Stimulated activated CD8-positive, alpha-beta memory T cell treated with anti-CD3 and anti-CD28 coated beads, Interleukin-4, amount 100 ng/mL, for 4 hours (primary cell): ENCODE measurements at places on chromosomes 11 and 22.

- DNase-seq = no peak
Measured at GRCh38 chr11:133497477-133498140, 34.7 kb downstream of the OPCML start.

DNA sequence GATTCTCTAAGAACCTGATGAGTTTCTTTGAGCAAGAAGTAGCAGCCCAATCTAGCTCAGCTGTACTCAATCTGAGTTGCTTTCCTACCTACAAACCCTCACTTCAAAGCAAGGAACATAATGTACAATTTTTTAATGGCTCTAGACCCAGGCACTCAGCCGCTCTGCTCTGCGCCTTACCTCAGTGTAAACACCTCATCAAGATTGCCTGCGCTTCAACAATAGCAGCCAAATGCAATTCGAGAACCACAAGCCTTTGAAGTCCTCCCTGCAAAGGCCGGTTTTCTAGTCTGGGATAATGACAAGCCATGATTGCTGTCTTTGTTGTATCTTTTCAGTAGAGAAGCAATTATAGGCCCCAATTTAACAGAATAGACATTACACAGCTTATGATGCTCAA lies 38.0 kb downstream of the JHY start:
- DNase-seq = no peak

DNA sequence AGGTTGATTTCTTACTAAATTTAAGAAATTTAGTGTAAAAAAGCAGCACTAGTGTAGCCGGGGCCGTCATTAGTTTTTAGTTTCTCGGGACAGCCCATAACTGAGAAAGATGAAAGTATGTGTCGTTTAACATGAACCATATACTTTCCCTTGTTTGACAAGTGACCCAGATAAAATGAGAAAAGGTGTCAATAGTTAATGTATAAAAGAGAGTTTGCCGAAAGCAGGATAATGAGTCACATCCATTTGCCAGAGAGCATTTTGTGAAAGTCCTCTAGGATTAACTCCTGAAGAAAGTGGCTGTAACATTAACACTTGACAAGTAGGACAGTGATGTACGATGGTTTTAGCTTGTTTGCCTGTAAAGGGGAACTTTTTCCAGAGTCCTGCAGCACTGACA lies 13.5 kb downstream of the OR52K1 start:
- no peak for DNase-seq

- no peak for DNase-seq
Measured at GRCh38 chr11:101974255-101974654, 57.9 kb upstream of the ANGPTL5 start.

GRCh38 chr11:65375012-65375411 lies 7.4 kb downstream of the SLC25A45 start:
- no peak for DNase-seq

DNA sequence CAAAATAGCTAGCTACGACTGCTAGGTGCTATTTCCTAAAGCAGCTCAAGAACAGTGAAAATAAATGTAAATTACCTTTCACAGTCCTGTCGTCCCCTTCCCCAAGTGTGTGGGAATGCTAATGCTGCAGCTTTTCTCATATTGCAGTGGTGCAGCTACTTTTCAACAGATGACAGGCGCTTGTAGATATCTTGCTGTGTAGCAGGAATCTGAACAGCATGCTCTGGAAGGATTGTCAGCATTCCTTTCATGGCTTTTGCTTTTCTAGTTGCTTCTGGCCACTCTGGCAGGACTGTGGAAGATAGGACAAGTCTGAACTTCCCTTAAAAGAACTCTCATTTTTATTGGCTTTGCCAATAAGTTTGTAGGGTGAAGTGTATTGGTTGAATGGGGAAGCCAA lies 18.8 kb downstream of the FAR1 start:
- no peak for DNase-seq

DNA sequence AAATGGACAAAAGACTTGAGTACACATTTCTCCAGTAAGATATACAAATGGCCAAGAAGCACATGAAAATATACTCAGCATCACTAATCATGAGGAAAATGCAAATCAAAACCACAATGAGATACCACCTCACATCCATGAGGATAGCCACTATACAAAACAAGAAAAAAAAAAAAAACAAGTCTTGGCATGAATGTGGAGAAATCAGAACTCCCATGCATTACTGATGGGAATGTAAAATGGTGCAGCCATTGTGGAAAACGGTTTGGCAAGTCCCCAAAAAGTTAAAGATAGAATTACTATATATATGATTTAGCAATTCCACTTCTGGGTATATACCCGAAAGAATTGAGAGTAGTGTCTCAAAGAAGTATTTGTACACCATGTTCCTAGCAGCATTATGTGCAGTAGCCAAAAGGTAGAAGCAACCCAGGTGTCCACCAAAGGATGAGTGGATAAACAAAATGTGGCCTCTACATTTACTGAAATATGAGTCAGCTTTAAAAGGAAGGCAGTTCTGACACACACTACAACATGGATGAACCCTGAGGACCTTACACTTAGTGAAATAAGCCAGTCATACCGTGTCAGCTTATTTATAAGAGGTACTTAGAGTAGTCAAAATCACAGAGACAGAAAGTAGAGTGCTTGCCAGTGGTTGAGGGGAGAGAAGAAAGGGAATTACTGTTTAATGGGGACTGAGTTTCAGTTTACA lies 146.3 kb downstream of the WNT7B start:
- DNase-seq = no peak

DNA sequence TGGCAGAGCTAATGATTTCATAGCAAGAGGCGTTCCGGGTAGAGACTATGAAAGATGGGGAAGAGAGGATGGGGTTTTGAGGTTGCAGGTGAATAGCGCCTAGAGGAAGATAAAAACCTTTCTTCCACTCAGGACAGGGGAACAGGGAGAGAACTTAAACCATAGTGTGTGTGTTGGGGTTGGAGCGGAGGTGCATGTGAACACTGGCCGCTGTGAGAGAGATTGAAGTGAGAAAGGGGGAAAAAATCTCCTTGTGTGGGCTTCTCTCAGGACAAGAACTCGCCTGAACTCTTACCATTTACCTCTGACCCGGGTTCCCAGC lies 3.4 kb downstream of the BSX start:
- no peak for DNase-seq

GRCh38 chr11:3057069-3057963 lies at the start of gene CARS1:
Gene CARS1 (minus strand): TSS chr11:3057423. CDS start chr11:3057367, 56 bp downstream.
- peak; percentile 85 for DNase-seq

DNA sequence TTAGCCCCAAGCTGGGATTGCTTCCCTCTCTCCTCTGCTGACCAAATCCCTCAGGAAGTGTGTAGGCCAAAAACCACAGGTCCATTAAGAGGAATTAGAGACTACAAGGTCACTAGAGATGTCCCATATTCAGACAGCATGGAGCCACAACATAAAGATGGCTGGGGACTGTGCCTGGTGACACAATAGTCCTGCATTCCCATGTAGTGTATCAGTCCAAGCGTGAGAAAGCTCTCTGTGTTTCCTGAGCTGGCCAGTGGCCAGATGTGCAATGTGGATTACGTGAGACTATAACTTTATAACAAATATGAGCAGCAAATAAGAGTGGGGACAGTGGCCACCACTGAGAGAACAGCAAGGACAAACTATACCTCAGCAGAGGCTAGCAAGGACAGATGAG lies 7.6 kb upstream of the MS4A10 start:
- DNase-seq = no peak

- no peak for DNase-seq
Measured at GRCh38 chr11:122578171-122578825, 77.2 kb upstream of the UBASH3B start.

DNA sequence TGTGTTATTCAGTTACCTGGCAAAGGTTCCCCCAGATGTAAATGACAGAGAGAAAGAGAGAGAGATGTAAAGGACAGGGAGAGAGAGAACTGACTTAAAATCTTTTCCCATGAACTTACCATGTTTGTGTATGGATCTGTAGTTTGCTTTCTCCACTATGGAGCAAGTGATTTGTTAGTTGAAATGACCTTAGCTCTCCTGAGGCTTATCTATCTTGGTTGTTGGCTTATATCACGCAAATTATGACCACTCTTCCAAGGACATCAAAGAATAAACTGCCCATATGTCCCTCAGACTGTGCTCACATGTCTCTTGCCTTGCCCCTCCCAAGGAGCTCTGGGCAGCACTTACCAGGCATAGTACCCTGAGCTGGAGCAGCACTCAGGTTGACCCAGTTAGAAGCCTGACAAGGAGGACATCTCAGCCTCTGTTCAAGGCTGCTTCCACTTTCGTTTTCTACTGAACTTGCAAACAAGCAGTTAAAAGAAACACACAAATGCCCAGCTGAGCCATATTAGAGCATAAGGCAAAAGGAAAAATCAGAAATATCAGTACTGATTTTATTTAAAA lies 95.3 kb upstream of the RCN1 start:
- no peak for DNase-seq

DNA sequence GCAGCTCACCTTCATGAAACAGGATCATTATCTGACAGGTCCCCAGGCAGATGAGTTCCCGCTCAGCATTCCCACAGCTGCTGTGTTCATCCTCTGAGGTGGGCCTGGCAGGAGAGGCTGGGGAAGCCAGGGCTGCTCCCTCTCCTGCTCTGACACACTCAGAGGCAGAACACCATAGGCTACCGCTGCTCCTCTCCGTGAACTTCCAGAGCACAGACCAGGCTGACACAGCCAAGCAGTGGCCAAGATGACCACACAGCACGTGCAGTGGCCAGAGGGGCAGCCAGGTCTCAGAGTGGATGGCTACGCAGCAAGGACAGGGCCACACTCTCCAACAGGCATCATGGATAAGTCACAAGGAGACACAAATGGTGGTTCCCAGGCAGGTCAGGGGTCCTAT lies 8.5 kb downstream of the PRODH start:
- DNase-seq = no peak

DNA sequence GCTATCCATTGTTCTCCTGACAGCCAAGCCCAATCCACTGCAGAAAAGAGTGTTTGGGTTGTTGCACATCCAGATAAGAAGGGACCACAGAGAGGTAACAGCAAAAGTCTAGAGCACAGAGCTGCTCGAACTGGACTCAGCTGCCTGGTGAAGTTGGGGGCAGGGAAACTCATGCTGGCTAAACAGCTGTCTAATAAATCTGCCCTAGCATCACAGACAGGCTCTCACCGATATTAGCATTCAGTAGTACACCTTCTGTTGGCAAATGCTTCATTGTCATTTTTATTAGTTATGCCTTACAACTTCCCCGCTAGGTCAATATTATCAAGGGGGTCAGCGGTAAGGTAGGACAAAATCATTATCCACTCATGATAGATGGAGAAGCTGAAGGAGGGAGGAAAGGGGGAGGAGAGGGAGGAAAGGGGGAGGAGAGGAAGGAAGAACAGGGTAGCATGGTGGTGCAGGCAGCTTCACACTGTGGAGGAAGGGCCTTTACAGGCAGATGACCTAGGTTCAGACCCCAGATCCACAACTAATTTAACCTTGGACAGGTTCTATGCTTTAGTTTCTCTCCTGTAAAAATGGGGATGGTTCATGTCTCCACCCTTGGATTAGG lies 102.7 kb downstream of the LARGE1 start:
- DNase-seq = no peak

DNA sequence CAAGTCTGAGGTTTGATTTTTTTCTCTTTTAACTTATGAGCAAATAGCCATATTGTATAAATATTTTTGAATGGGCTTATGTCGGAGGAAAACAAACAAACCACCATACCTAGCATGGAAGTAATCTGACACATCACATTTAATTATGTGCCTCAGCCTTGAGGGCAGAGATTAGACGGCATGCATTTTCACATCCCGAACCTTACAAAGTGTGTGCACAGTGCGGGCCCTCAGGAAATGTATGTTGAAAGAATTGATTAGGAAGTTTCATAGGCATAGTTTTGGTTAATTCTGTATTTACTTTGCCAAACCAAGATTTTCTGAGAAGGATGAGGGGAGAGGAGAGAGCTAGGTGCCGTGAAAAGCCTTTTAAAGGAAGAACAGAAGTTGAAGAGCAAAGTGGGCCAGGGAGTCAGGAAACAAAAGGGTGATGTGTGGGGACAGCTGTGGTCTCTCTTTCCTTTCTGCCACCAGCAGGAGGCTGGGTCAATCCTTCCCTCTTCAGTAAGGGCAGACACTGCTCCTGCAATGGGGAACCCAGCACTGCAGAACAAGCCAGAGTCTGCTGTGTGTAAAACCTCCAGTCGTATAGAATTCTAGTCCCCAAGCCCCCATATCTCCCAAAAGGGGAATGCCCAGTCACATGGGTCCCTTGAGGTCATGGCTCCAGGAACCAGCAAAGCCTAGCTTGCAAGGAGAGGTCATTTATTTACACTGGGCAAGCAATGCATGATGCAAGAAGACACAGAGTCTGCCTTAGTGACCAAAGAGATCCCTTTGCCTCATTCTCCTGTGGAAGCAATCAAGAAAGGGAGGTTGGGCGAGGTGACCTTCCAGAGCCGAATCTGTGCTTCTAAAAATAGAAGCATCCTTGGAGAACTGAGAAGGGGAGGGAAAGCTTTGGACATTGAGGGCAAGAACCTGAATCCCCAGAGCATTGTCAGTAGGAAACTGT lies 71.1 kb upstream of the OLFML1 start:
- DNase-seq = no peak

DNA sequence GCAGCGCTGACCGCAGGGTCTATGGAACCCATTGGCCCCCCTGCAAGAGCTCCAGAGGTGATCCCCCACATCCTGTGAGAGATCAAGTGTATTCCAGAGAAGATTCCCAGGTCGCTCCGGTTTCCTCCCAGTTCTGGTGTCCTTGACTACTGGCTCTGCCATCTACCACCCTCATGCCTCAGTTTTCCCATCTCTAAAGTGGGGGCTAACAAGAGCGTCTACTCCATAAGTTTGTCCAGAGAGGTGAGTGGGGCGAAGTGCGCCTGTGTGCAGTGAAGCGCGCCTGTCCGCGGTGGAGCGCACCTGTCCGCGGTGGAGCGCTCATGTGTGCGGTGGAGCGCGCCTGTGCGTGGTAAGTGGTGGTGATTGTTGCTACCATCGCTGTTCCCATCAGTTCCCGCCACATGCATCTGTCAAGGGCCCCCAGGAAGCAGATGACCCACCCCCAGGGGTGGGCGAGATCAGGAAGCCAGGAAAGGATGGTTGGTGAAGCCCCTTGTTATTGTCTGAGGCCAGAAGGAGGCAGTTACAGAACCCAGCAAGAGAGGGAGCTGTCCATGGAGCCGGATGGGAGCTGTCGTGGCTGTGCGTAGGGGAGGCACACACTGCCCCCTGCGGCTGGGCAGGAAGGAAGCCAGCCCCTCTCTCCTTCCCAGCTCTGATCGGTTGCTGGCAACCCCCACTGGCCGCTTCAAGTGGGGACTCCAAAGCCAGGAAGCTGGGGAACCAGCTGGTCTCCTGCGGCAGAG lies 73.2 kb upstream of the FGF3 start:
- no peak for DNase-seq

- peak; percentile 12 for DNase-seq
Measured at GRCh38 chr11:61254403-61255025, 13.5 kb downstream of the PGA5 start.

DNA sequence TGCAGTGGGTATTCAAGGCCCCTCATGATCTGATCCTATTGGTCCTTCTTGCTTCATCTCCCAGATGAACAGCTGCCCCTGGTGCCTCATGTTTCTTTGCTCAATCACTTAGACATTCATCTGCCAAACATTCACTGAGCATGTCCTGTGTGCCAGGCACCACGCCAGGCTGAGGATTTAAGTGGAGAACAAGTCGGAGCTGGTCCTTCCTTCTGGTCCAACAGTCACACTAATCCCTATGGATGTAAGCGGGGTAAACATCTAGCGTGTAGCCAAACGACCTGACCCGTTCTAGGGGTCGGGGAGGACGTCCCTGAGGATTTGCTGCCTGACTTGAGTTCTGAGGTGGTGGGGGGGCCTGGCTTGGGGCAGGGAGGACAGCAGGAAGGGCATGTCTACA lies 21.9 kb downstream of the ZMAT5 start:
- DNase-seq = no peak

GRCh38 chr11:20342347-20343141 lies 21.0 kb upstream of the HTATIP2 start:
- no peak for DNase-seq

GRCh38 chr11:21635394-21636145 lies 557.3 kb upstream of the ANO5 start:
- no peak for DNase-seq
